ENCODE measurements at places on chromosomes 16 and 17.

- DNase-seq: no peak
Measured at GRCh38 chr16:81008505-81008789, 1.4 kb downstream of the CENPN start.

DNA sequence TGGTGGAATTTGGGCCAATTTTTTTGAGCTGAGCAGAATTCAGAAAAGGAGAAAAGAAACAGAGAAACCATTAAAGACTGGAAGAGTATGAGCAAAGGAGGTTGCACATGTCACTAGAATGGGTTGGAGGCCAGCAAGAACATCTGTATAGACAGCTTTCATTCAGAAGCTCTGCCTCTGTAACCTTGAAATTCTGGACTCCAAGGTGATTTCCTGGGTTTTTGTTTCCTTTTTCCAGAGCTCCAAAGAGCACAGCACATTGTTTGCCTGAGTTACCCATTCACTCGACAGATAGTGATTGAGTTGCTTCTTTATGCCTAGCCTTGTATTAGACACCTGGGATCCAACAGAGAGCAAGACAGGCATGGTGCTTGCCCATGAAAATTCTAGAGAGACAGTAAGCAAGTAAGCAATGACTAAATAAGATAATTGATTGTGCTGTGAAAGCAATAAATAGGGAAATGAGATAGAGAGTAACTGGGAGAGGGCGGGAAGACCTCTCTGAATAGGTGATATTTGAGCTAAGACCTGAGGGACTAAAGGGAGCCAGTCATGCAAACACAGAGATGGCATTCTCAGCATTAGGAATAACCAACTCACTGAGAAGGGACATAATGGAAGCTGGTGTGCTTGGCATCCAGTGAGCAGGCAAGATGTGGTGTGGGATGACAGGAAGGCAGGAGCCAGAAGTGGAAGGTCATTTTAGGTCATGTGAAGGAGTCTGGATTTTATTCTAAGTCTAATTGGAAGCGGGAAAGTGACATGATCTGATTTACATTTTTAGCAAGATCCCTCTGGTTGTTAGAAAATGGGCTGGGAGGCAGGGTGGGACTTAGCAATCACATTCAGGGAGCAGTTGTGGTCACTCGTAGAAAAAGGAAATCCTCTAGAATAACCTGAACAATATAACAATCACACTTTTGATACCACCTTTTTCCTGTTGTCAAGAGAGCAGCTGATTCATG is 197.5 kb downstream of the HS3ST3A1 start:
- no peak for DNase-seq

- no peak for DNase-seq
Measured at GRCh38 chr17:67865438-67865837, 40.1 kb downstream of the BPTF start.

GRCh38 chr17:49741692-49742076 is 22.2 kb downstream of the FAM117A start:
- DNase-seq: no peak

- no peak for DNase-seq
Measured at GRCh38 chr16:1537138-1537577, 3.7 kb downstream of the TMEM204 start.

GRCh38 chr16:83911290-83911689 is 12.4 kb downstream of the MLYCD start:
- DNase-seq: peak; percentile 63

- no peak for DNase-seq
Measured at GRCh38 chr16:10405386-10405939, 19.6 kb downstream of the ATF7IP2 start.

- peak; percentile 80 for DNase-seq
Measured at GRCh38 chr17:43905400-43905984, 1.8 kb downstream of the MPP2 start.

- no peak for DNase-seq
Measured at GRCh38 chr16:80503107-80503506, 37.7 kb upstream of the DYNLRB2 start.

DNA sequence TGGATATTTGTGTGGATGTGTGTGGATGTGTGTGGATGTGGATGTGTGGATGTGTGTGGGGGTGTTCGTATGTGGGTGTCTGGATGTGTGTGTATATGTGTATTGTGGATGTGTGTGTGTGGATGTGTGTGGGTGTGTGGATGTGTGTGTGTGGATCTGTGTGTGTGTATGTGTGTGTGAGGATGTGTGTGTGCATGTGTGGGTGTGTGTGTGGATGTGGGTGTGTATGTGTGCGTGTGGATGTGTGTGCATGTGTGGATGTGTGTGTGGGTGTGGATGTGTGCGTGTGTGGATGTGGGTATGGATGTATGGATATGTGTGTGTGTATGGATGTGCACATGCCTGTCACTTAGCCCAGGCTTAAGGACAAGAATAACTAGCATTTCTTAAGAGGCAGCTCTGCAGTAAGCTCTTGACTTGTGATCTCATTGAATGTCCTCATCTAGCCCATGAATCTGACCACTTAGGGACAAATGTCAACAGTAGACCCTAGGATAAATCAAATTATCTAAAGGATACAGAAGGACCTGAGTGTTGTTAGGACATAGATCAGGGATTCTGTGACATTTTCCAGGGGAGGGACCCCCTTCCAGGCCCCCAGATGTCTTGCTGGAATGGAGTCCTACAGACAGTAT is 83.5 kb downstream of the BMERB1 start:
- DNase-seq: no peak

DNA sequence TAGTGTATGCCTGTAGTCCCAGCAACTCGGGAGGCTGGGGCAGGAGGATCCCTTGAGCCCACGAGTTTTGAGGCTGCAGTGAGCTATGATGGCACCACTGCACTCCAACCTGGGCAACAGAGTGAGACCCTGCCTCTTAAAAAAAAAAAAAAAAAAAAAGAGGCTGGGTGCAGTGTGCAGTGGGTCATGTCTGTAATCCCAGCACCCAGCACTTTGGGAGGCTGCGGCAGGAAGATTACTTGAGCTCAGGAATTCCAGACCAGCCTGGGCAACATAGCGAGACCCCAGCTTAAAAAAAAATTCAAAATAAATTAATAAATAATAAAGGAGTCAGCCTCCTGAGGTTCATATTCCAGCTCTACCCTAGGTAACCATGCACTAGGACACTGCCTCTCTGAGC is 9.6 kb upstream of the CNOT1 start:
- DNase-seq: no peak

DNA sequence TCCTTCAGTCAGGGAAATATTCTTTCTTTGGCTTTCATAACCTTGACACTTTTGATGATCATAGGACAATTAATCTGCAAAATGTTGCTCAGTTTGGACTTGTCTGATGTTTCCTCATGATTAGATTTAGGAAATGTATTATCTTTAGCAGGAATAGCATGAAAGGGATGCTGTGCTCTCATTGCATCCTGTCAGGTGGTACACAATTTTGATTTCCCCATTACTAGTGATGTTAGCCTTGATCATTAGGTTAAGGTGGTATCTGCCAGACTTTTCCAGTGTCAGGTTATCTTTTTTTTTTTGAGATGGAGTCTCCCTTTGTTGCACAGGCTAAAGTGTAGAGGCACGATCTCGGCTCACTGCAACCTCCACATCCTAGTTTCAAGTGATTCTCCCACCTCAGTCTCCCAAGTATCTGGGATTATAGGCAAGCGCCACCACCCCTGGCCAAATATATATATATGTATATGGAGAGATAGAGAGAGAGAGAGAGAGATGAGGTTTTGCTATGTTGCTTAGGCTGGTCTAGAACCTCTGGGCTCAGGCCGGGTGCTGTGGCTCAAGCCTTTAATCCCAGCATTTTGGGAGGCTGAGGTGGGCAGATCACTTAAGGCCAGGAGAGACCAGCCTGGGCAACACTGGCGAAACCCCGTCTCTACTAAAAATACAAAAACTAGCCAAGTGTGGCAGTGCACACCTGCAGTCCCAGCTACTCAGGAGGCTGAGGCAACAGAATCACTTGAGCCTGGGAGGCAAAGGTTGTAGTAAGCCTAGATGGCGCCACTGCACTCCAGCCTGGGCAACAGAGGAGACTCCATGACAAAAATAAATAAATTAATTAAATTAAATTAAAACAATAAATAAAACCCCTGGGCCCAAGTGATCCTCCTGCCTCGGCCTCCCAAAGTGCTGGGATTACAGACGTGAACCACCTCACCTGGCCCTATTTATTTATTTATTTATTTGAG is 15.8 kb upstream of the CAVIN1 start:
- DNase-seq: no peak

- DNase-seq: no peak
Measured at GRCh38 chr17:58452738-58453137, 35.4 kb upstream of the RNF43 start.

- DNase-seq: no peak
Measured at GRCh38 chr16:81661082-81661481, 118.0 kb upstream of the PLCG2 start.

- DNase-seq: no peak
Measured at GRCh38 chr16:85477801-85478363, 135.2 kb upstream of the GSE1 start.

DNA sequence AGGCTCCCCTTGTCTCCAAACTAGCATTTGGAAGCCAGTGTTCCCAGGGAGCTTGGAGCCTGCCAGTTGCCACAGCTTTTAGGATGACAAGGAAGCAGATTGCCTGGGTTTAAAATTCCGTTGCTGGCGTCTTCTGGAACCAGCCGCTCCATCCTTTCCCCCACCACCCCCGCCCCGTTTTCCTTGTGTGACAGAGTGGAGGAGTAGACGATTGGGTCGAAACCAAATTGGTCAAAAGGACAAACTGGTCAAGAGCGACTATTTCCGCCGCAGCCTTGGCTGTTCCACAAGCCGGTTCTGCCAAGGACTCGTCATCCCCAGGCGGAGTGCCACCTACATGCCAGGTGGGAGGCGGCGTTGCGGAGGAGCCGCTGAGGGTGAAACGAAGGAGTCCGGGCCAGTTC is 91.1 kb downstream of the RPA1 start:
- no peak for DNase-seq

- DNase-seq: no peak
Measured at GRCh38 chr16:81987706-81988105, 23.6 kb downstream of the SDR42E1 start.

DNA sequence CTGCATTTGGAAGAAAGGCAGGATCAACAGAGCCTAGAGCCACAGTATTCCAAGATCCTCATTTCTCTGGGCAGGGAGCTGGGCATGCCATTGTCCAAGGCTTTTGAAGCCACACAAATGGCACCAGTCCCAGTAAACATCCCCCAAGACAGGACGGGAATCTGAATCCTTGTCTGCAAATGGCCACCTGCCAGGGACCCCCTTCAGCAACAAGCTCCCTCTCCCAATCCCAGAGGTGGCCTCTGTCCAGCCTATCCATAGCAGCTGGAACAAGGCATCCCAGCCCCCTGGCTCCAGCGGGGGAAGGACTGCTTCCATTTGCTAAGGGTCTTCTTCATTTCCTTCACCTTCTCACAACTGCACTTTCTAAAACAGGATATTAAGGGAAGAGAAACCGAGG is 204.4 kb downstream of the C16orf78 start:
- DNase-seq: no peak

- no peak for DNase-seq
Measured at GRCh38 chr16:87140211-87141200, 176.7 kb downstream of the C16orf95 start.

- DNase-seq: no peak
Measured at GRCh38 chr17:48442819-48443218, 12.8 kb upstream of the SKAP1 start.

DNA sequence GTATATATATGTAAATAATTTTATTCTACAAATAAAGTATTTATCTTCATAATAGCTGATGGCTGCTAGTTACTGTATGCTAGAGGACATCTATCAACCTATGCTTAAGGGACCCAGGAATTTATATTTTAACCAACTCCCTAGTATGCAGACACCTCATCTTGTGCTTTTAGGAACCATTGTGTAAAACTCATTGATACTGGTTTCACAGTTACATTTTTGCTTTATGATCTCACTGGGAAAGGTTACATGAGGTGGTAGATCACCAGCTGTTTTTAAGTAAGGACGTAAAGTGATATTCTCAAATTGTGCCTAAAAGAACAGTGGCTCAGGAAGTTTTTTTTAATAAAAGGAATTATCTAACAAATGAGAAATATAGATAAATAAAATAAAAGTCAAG is 56.4 kb downstream of the VMP1 start:
- no peak for DNase-seq

- no peak for DNase-seq
Measured at GRCh38 chr16:72174726-72175125, 2.8 kb upstream of the PMFBP1 start.

GRCh38 chr16:82322177-82322576 is 152.2 kb upstream of the MPHOSPH6 start:
- no peak for DNase-seq

- no peak for DNase-seq
Measured at GRCh38 chr17:6075845-6076244, 5.7 kb downstream of the WSCD1 start.

DNA sequence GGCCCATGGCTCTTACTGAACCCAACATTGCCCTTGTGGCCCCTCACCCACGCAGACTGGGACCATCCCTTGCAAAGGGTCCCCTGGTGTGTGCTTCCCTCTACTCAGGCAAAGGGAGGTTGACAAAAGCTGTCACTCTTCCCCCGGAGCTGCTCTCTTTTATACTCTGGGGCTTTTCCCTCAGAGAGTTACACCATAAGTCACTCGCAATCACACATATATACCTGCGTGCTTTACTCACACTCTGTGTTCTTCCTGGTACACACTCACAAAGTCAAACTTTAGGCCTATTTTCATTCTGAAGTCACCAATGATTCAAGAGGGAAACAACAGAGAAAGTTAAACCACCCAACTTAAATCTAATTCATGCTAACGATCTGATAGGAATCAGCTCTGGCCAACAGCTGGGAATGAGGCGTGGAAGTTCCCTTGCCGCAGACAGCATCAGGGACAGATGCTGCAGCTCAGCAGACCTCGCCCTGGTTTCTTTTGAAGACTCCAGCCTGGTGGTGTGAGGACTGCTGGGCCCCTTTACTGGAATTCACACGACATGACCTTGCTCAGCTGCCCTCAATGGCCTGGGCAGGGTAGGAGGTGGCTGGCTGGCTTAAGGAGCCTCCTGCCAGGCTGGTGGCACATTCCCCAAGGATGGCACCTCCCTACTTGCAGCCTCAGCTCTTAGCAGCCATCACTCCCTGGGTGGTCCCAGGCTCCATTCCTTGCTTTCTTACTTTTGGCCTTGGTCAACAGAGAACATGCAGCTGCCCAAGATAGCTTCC is 27.3 kb downstream of the HIC1 start:
- DNase-seq: no peak

Data from D341Med (cell line).